ENCODE measurements at places on chromosomes 3 and 15. TPM values are rescaled to one million over a fixed set of nuclear protein-coding genes. Genes with fewer than 3 reads are reported as not detected.

- H3K36me3 ChIP-seq = no peaks in the 10 kb centered on the region
- no peaks in the 10 kb centered on the region for H3K4me1 ChIP-seq
- H3K4me3 ChIP-seq = no peak overlapping the region
- no peaks in the 10 kb centered on the region for H3K27me3 ChIP-seq
Observed at GRCh38 chr15:44243829-44244228, 44.7 kb upstream of the GOLM2 start.

GRCh38 chr3:126212620-126213378 lies 32.4 kb upstream of the ALDH1L1 start:
- peaks cover 21% of the 10 kb centered on the region for H3K4me1 ChIP-seq
- peak overlapping the region; percentile 84 for H3K4me3 ChIP-seq
- H3K27ac ChIP-seq = peak overlapping the region; percentile 91
- DNase-seq = peak; percentile 84
- H3K36me3 ChIP-seq = no peaks in the 10 kb centered on the region

DNA sequence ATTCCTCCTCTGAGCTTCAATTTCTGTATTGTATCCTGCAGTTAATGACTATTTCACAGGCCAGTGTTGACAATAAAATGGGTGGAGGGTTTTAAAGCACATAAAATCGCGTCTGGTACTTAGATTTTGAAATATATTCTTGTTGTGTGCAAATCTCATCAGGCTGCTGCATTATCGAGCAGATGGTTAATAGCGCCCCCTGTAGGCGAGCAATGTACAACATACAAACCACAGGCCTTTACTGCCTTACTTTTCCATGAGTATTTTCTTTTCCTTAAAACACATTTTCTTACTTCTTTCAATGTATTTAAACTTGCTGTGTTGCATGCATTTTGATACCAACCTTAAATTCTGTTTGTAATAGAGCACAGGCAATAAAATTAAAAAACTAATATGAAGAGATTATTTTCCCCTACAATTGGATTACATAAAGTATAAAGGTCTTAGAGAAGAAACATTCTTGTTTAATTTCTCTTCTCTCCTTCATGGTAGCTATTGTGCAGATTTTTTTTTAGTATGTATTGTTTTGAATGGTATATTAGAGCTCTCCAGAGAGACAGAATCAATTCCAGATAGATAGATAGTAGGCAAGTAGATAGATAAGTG lies 608.4 kb downstream of the CADM2 start:
- H3K4me3 ChIP-seq = no peak overlapping the region
- no peaks in the 10 kb centered on the region for H3K27me3 ChIP-seq
- no peaks in the 10 kb centered on the region for H3K4me1 ChIP-seq
- no peaks in the 10 kb centered on the region for H3K36me3 ChIP-seq

GRCh38 chr3:2853651-2854050 lies 256.5 kb downstream of the IL5RA start:
- H3K27me3 ChIP-seq = no peaks in the 10 kb centered on the region
- no peak overlapping the region for H3K27ac ChIP-seq
- H3K4me3 ChIP-seq = no peak overlapping the region
- DNase-seq = no peak
- no peaks in the 10 kb centered on the region for H3K4me1 ChIP-seq

DNA sequence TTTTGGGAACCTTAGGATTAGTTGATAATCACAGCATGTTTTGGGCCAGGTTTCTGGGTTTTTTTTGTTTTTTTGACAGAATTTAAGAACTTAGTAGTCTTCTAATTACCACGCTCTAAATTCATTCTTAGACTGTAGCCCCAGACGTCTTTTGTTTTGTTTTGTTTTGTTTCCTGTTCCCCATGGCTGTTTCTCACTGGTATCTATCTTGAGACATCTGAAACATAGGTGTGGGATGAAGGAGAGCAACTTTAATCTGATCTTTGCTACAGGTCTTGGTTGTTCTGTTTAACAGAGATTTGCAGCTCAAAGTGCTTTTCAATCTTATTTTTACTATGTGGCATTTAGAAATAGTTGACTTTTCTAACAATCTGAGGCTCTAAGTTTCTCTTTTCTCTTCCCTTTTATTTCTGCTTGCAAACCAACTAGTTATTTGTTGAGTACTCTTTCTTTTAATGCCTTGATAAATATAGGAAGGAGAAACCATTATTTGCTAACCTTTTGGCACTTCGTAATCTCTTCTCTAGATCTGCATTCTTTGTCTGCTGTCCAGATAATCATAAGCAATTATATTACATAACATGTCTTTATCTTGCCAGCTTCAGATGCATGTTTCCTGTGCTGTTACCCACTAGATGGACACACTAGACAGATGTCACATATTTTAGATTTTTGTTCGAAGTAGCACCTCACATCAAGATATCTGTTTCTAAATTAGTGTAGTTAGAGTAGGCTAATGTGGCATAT lies 40.9 kb downstream of the FBXL2 start:
- no peak overlapping the region for H3K27ac ChIP-seq
- H3K4me1 ChIP-seq = peaks cover 23% of the 10 kb centered on the region
- no peaks in the 10 kb centered on the region for H3K36me3 ChIP-seq
- H3K4me3 ChIP-seq = no peak overlapping the region
- H3K27me3 ChIP-seq = no peaks in the 10 kb centered on the region

The LRTM1 gene
- not detected for total RNA-seq
